COR-L47 (cell line): ENCODE measurements at places on chromosomes 13 and 19.
A peak's percentile ranks its signal among the peaks of the same experiment; 100 is the strongest.

- peak; percentile 24 for DNase-seq
Observed at GRCh38 chr19:45767881-45768654, 984 bp downstream of the SIX5 start.

DNA sequence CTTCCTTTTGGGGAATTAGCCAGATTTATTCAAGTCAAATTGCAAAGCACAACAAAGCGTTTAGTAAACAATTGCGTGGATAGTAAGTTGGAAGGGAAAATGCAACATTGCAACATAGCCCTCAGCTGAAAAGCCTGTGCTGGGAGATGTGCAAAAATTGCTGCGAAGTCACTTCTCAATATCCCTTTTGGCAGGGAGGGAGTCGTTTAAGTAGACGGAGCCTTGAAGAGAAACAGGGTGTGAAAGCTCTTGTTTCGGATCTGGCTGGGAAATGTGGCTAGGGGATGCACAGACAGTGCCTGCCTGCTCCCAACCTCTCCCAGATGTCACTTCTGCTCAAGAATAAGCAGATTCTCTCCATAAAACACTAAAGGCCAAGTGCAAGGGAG is 56.8 kb downstream of the SLC7A1 start:
- no peak for DNase-seq

DNA sequence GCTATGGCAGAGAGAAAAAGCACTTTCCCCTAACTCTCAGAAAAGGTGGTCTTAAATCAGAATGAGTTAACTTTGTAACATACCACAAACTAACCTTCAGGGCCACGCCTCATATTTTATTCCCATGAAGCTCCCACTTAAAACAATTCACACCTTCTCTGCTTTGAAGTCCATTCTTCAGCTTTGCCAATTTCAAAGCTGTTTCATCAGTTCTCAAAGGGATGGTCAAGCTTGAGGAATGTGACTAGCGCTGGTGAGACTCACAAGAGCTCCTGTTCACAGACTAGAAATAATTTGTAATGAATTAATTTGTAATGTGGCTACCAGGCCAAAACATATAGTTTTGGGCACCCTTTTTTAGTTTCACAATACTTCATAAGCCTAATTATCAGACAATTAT is 68.2 kb downstream of the STK24 start:
- no peak for DNase-seq

- no peak for DNase-seq
Observed at GRCh38 chr13:80931766-80932165, 590.8 kb upstream of the SPRY2 start.

- no peak for DNase-seq
Observed at GRCh38 chr19:7658219-7658686, 10.6 kb upstream of the RETN start.

- no peak for DNase-seq
Observed at GRCh38 chr13:113129921-113130750, 7.5 kb downstream of the F10 start.

GRCh38 chr13:98349731-98350305 is 172.7 kb upstream of the RNF113B start:
- DNase-seq = peak; percentile 8

GRCh38 chr13:30924721-30925120 is 7.7 kb upstream of the TEX26 start:
- no peak for DNase-seq
